Immature natural killer cell (primary cell): ENCODE measurements at places on chromosomes 7 and 10. TPM values are rescaled to one million over a fixed set of nuclear protein-coding genes. Genes with fewer than 3 reads are reported as not detected.

DNA sequence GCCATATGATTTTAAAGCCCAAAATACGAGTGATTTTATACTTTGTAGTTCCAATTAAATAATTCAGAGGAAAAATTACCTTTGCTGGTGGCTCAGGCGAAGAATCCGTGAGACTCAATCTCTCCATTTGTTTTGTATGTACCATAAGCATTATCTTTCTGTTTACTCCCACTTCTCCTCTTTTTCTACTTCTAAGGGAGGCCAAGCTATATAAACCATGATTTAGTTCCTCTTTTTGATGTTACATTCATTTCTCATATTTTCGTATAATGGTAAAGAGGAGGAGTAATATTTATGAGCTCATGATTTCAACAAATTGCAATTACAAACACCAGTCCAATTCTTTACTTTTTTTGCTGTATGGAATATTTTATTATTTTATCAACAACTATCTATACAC, 50.6 kb upstream of the TES start:
- DNase-seq, result no peak
- no peaks in the 10 kb centered on the region for H3K36me3 ChIP-seq
- H3K4me1 ChIP-seq, result peaks cover 9% of the 10 kb centered on the region
- H3K27ac ChIP-seq, result no peak overlapping the region
- no peak overlapping the region for H3K4me3 ChIP-seq

CADPS2 gene
- not detected for polyA plus RNA-seq

DNA sequence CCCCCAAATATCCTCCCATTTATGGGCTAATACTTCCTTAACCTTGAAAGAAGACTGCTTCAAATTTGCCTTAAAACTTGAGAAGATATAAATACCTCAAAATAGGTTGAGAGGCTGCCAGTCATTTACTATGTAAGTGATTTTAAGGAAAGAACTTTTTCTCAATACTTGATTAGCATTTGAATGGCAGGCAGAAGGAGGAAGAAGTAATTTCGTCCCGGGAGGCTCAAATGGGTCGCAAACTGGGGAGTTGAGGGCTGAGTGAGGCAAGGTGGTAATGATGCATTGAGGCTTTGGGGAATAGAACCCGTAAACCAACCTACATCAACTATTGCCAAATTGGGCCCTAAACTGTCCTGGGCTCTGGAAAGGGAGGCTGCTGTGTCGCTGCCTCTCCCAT, 11.1 kb downstream of the CAMK1D start:
- H3K27me3 ChIP-seq, result peaks cover 1% of the 10 kb centered on the region
- peaks cover 43% of the 10 kb centered on the region for H3K4me1 ChIP-seq
- DNase-seq, result no peak
- peaks cover 5% of the 10 kb centered on the region for H3K36me3 ChIP-seq
- H3K4me3 ChIP-seq, result no peak overlapping the region

DNA sequence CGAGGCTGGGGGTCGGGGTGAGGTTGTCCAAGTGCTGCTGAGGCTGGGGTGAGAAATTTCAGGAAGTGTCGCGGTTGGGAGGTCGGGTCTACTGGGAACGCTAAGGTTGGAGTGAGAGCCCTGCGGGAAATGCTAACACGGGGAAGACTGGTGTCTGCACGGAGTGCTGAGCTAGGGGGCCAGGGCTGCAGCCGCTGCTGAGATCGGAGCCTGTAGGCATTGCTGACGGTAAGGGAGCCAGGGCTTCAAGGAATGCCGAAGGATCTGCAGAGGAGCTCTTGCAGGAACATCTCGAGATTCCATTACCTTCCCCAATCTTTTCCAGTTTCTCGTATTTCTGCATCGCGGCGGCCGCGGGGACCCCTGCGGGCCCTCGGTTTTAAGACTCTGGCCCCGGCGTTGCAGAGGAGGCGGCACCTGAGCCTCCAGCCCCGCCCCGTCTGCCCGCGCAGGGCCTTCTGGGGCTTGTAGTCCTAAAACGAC, at the start of gene CDK5:
Gene CDK5 (minus strand): TSS at position 392 of the 483 bp plus-strand sequence. CDS start 49 bp downstream, at position 343.
- H3K4me1 ChIP-seq, result peaks cover 42% of the 10 kb centered on the region
- peaks cover 3% of the 10 kb centered on the region for H3K36me3 ChIP-seq
- H3K27me3 ChIP-seq, result peaks cover 3% of the 10 kb centered on the region
- no peak for DNase-seq
- peak within 1 kb of the TSS; percentile 92 for H3K4me3 ChIP-seq

DNA sequence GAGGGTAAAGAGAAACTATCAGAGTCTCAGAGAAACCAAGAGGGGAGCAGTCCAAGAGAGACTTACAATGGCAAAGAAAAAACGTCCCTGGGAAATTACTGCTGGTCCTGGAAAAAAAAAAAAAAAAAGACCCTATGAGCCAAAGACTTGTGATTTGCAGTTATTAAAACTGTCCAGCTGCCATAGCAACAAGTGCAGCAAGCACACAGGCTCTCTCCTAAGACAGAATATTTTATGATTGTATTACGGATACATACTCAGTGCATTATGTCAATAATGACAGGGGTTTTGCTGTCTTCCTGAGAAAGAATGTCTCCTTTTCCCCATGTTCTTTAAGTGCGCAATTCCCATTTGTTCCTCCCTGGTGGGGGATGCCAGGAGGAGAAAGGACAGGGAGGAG, 178.5 kb downstream of the GPAM start:
- H3K4me1 ChIP-seq, result no peaks in the 10 kb centered on the region
- DNase-seq, result no peak
- no peak overlapping the region for H3K4me3 ChIP-seq
- peaks cover 4% of the 10 kb centered on the region for H3K27me3 ChIP-seq
- H3K27ac ChIP-seq, result no peak overlapping the region
- no peaks in the 10 kb centered on the region for H3K36me3 ChIP-seq

DNA sequence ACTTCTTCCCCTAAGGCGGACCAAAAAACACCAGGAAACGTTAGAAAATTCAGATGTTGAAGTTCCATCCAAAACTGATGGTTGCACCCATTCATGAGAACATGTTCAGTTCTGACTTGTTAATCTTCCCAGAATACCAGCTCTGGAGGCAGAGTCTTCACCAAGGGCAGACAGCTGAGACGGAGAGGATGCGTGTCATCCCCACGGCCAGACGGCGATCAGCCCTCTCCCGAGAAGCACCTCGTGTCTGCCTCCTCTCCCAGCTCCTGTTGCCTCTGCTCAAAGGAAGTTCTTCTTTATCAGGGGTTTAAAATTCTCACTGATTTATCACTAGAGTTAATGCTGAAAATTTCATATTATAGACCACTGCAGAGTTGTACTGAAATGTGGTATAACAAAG, 269.7 kb downstream of the ZMYND11 start:
- no peak overlapping the region for H3K4me3 ChIP-seq
- DNase-seq, result no peak

- H3K36me3 ChIP-seq, result no peaks in the 10 kb centered on the region
- no peak overlapping the region for H3K27ac ChIP-seq
- H3K4me1 ChIP-seq, result no peaks in the 10 kb centered on the region
- DNase-seq, result no peak
- H3K4me3 ChIP-seq, result no peak overlapping the region
- H3K27me3 ChIP-seq, result no peaks in the 10 kb centered on the region
Observed at GRCh38 chr10:33982995-33983394, 648.5 kb upstream of the NRP1 start.

- H3K36me3 ChIP-seq, result peaks cover 4% of the 10 kb centered on the region
- H3K27me3 ChIP-seq, result no peaks in the 10 kb centered on the region
- no peak overlapping the region for H3K4me3 ChIP-seq
- no peaks in the 10 kb centered on the region for H3K4me1 ChIP-seq
- no peak for DNase-seq
- H3K27ac ChIP-seq, result no peak overlapping the region
Observed at GRCh38 chr10:8273749-8274148, 219.3 kb downstream of the GATA3 start.

TMEM213 gene
- polyA plus RNA-seq, result 0.74 TPM

DNA sequence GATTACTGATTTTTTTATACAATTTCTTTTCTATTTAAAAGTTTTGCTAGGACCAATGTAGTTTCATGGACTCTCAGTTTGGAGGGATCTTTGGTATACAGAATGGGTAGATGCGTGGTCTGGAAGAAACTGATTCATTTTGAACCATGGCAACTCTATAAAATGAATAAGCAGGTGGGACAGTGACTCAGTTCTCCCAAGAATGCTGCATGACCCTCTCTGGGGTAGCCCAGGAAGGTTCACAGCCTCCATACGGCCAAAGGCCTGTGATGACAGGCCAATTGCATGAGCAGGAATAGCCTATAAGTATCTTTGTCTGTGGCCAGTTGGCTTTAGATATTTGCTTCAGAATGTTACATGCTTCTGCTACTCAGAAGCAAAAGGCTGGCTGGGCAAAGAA, 113.3 kb upstream of the RSU1 start:
- no peak for DNase-seq
- no peak overlapping the region for H3K27ac ChIP-seq
- H3K36me3 ChIP-seq, result peaks cover 5% of the 10 kb centered on the region
- H3K4me3 ChIP-seq, result no peak overlapping the region
- H3K27me3 ChIP-seq, result peaks cover 2% of the 10 kb centered on the region

- H3K4me1 ChIP-seq, result no peaks in the 10 kb centered on the region
- no peak overlapping the region for H3K27ac ChIP-seq
- no peak for DNase-seq
- no peaks in the 10 kb centered on the region for H3K27me3 ChIP-seq
- H3K4me3 ChIP-seq, result no peak overlapping the region
- H3K36me3 ChIP-seq, result no peaks in the 10 kb centered on the region
Observed at GRCh38 chr10:26367771-26368170, 70.4 kb upstream of the APBB1IP start.

GRCh38 chr10:95122736-95123135, 53.4 kb upstream of the CYP2C8 start:
- H3K4me1 ChIP-seq, result no peaks in the 10 kb centered on the region
- H3K36me3 ChIP-seq, result peaks cover 5% of the 10 kb centered on the region
- H3K4me3 ChIP-seq, result no peak overlapping the region
- no peak for DNase-seq

GRCh38 chr7:2180081-2180480, 52.7 kb downstream of the MAD1L1 start:
- H3K27me3 ChIP-seq, result no peaks in the 10 kb centered on the region
- H3K27ac ChIP-seq, result no peak overlapping the region
- H3K4me1 ChIP-seq, result no peaks in the 10 kb centered on the region
- H3K36me3 ChIP-seq, result peaks cover 30% of the 10 kb centered on the region

- H3K27me3 ChIP-seq, result peaks cover 3% of the 10 kb centered on the region
- H3K4me1 ChIP-seq, result no peaks in the 10 kb centered on the region
- H3K27ac ChIP-seq, result no peak overlapping the region
- no peak for DNase-seq
Observed at GRCh38 chr10:93837822-93838221, 56.0 kb upstream of the SLC35G1 start.

GRCh38 chr10:61894133-61894532, 7.4 kb upstream of the ARID5B start:
- H3K27ac ChIP-seq, result peak overlapping the region; percentile 2
- no peak for DNase-seq
- no peaks in the 10 kb centered on the region for H3K36me3 ChIP-seq
- peaks cover 24% of the 10 kb centered on the region for H3K4me1 ChIP-seq

- no peak for DNase-seq
- H3K27me3 ChIP-seq, result no peaks in the 10 kb centered on the region
- peaks cover 23% of the 10 kb centered on the region for H3K4me1 ChIP-seq
- H3K27ac ChIP-seq, result no peak overlapping the region
- H3K36me3 ChIP-seq, result no peaks in the 10 kb centered on the region
Observed at GRCh38 chr7:17230099-17230807, 68.2 kb upstream of the AHR start.

DNA sequence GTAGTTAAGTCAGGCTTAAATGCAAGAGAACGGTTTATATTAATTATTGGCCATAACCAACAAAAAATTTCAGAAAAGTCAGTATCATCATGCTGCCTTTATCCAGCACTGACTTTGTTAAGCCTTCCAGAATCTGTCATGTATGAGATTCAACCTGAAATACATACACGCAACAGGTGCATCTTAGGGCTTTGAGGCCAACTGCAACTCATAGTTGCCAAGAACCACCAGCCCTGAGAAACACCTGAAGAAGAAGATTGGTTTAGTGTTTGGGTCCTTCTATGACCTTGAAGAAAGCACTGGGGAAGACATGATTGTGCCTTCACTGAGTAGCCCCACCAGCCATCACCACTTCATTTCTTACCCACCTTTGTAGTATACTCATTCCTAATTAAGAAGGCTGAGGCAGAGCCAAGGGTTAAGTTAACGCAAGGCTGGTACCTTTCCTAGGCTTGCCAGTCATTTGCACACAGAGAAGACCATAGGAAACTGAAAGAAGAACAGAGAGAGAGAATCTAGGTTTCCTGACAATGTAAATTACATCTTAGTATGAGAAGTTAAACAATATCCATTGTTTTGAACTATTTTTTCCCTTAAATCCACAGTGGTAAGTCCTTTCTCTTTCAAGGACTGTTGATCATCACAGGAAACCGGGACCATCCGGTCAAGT, 200.1 kb upstream of the PRKCQ start:
- H3K27me3 ChIP-seq, result peaks cover 10% of the 10 kb centered on the region
- H3K4me3 ChIP-seq, result no peak overlapping the region
- H3K36me3 ChIP-seq, result no peaks in the 10 kb centered on the region
- no peak for DNase-seq
- no peak overlapping the region for H3K27ac ChIP-seq
- H3K4me1 ChIP-seq, result no peaks in the 10 kb centered on the region

SMARCD3 gene
- polyA plus RNA-seq, result 3.9 TPM

COPS6 gene
- polyA plus RNA-seq, result 163 TPM

GRCh38 chr10:4765428-4765827, 60.6 kb upstream of the AKR1E2 start:
- H3K27ac ChIP-seq, result no peak overlapping the region
- H3K36me3 ChIP-seq, result no peaks in the 10 kb centered on the region
- no peak for DNase-seq

GRCh38 chr10:75531571-75532031, 100.2 kb downstream of the LRMDA start:
- H3K27me3 ChIP-seq, result no peaks in the 10 kb centered on the region
- no peaks in the 10 kb centered on the region for H3K36me3 ChIP-seq
- H3K4me3 ChIP-seq, result no peak overlapping the region
- H3K27ac ChIP-seq, result no peak overlapping the region
- no peak for DNase-seq

GRCh38 chr10:12583891-12584595, 234.7 kb downstream of the CAMK1D start:
- H3K4me3 ChIP-seq, result no peak overlapping the region
- H3K27me3 ChIP-seq, result peaks cover 1% of the 10 kb centered on the region
- H3K36me3 ChIP-seq, result peaks cover 7% of the 10 kb centered on the region
- peaks cover 52% of the 10 kb centered on the region for H3K4me1 ChIP-seq
- no peak overlapping the region for H3K27ac ChIP-seq

- H3K27me3 ChIP-seq, result peaks cover 2% of the 10 kb centered on the region
- DNase-seq, result no peak
- H3K36me3 ChIP-seq, result no peaks in the 10 kb centered on the region
- H3K27ac ChIP-seq, result no peak overlapping the region
- no peak overlapping the region for H3K4me3 ChIP-seq
- no peaks in the 10 kb centered on the region for H3K4me1 ChIP-seq
Observed at GRCh38 chr10:51082857-51083256, 8.6 kb downstream of the PRKG1 start.

GRCh38 chr10:58414270-58415041, 29.2 kb downstream of the TFAM start:
- no peak overlapping the region for H3K4me3 ChIP-seq
- no peak overlapping the region for H3K27ac ChIP-seq
- H3K27me3 ChIP-seq, result peaks cover 2% of the 10 kb centered on the region
- DNase-seq, result no peak

CALN1 gene
- polyA plus RNA-seq, result not detected
